ENCODE measurements at places on chromosomes 16 and 17.

DNA sequence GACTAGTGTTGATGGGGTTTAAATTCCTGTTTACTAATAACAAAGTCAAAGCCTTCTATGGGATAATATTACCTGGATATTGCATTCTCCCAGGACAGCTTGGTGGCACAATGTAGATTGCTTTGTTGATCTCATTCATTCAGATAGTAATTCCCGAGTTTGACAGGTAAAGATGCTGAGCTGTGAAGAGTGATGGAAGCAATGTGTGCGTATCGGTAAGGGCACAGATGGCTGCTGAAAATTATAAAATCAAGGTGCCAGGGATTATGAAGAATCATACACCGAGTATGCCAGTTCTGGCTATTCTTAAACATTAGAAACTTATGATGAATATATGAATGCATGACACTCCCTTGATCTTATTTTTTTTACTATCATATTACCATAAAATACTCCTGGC lies 100.6 kb upstream of the CNTNAP4 start:
- no peaks in the 10 kb centered on the region for H3K4me1 ChIP-seq
- DNase-seq: no peak
- no peak overlapping the region for H3K27ac ChIP-seq
- H3K36me3 ChIP-seq: no peaks in the 10 kb centered on the region

GRCh38 chr16:31107465-31107867 lies 720 bp upstream of the BCKDK start:
- H3K4me1 ChIP-seq: peaks cover 13% of the 10 kb centered on the region
- DNase-seq: no peak
- H3K27ac ChIP-seq: peak overlapping the region; percentile 53
- H3K4me3 ChIP-seq: peak overlapping the region; percentile 88

GRCh38 chr17:79457889-79458288 lies 153.0 kb downstream of the RBFOX3 start:
- peaks cover 79% of the 10 kb centered on the region for H3K27me3 ChIP-seq
- no peak overlapping the region for H3K27ac ChIP-seq
- no peak overlapping the region for H3K4me3 ChIP-seq
- no peak for DNase-seq

DNA sequence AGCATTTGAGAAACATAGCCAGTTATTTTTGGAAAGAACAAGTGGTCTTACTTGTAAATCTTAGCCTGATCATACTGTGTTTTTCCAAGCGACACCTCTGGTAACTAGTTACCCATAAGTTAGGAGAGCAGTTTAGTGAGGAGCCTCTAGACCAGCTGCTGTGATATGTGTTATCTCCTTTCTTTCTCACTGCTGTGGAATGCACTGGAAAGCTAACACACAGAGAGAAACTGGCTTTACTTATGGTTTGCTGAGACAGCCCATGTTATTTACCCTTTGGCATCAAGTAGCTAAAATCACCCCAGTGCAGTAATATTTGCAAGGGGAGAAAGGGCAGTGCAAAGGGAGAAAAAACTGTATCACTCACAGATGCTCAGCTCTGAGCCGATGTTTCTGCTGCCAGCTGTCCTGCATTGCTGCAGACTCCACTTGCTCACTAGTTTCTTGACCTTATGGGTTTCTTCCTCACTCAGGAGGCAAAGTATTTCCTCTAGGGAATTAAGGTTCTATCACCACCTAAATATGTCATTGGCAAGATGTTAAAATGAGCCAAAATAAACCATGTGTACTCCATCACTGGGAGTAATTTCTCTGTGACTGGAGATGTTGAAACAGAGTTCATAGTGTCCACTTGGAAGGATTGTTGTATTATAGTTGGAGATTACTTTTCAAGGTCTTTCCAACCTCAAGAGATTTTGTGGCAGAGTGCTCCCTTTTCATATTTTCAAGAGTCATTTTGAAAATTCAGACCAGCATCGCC lies 2.3 kb downstream of the RBFOX1 start:
- no peaks in the 10 kb centered on the region for H3K36me3 ChIP-seq
- no peak overlapping the region for H3K4me3 ChIP-seq
- no peaks in the 10 kb centered on the region for H3K4me1 ChIP-seq
- no peak overlapping the region for H3K27ac ChIP-seq
- no peaks in the 10 kb centered on the region for H3K27me3 ChIP-seq
- DNase-seq: no peak

- peaks cover 2% of the 10 kb centered on the region for H3K36me3 ChIP-seq
- H3K27me3 ChIP-seq: no peaks in the 10 kb centered on the region
- peaks cover 16% of the 10 kb centered on the region for H3K4me1 ChIP-seq
- peak; percentile 50 for DNase-seq
These were observed 161.1 kb upstream of the CACNG5 start for GRCh38 chr17:66673668-66674276.

DNA sequence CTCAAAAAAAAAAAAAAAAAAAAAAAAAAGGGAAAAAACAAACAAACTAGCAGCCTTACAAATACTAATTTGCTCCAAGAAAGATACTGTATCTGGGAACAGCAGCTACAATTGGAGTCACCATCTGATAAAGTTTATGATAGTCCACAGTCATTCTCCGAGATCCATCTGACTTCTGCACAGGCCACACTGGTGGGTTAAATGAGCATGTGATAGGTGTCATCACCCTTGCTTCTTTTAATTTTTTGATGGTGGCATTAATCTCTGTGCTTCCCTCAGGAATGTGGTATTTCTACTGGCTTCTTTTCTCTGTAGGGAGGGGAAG lies 49.6 kb downstream of the BCL7C start:
- no peak overlapping the region for H3K27ac ChIP-seq
- peaks cover 6% of the 10 kb centered on the region for H3K4me1 ChIP-seq
- H3K4me3 ChIP-seq: no peak overlapping the region
- H3K27me3 ChIP-seq: no peaks in the 10 kb centered on the region

DNA sequence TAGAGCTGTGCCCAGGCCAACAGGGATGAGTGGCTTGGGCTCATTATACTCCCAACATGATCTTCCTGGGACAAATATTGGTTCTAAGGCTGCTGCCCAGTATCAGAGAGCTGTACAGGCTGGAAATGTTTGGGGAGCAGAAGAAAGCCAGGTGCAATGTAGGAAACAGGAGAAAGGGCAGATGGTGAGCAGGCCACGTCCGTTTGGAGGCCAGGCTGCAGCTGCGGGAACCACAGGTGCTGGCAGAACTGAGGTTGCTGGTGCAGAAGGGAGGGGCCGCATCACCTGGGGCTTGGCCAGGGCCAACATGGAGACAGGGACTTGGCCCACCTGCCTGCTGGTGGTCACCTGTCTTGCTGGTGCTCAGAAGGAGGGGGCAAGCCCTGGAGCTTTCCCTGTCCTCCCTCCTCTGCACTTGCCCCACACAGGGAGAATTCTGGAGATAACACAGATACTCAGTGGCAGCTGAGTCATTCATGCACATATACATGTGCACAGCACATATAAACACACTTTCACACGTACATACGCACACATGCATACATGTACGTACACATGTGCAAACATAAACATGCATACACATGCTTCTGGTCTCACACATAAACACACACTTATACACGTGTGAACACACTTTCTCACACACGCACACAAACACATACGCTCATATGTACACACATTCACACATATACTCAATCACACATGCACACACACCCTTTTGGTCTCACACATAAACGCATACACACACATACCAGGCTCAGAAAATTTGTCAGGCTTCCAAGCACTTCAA lies 67.7 kb downstream of the WSCD1 start:
- no peaks in the 10 kb centered on the region for H3K4me1 ChIP-seq
- no peak overlapping the region for H3K27ac ChIP-seq
- peaks cover 52% of the 10 kb centered on the region for H3K27me3 ChIP-seq
- H3K4me3 ChIP-seq: no peak overlapping the region
- no peaks in the 10 kb centered on the region for H3K36me3 ChIP-seq
- DNase-seq: no peak

- H3K4me1 ChIP-seq: no peaks in the 10 kb centered on the region
- DNase-seq: no peak
- H3K4me3 ChIP-seq: no peak overlapping the region
- no peak overlapping the region for H3K27ac ChIP-seq
- peaks cover 6% of the 10 kb centered on the region for H3K36me3 ChIP-seq
These were observed 21.6 kb downstream of the RTN4RL1 start for GRCh38 chr17:2003525-2003924.

DNA sequence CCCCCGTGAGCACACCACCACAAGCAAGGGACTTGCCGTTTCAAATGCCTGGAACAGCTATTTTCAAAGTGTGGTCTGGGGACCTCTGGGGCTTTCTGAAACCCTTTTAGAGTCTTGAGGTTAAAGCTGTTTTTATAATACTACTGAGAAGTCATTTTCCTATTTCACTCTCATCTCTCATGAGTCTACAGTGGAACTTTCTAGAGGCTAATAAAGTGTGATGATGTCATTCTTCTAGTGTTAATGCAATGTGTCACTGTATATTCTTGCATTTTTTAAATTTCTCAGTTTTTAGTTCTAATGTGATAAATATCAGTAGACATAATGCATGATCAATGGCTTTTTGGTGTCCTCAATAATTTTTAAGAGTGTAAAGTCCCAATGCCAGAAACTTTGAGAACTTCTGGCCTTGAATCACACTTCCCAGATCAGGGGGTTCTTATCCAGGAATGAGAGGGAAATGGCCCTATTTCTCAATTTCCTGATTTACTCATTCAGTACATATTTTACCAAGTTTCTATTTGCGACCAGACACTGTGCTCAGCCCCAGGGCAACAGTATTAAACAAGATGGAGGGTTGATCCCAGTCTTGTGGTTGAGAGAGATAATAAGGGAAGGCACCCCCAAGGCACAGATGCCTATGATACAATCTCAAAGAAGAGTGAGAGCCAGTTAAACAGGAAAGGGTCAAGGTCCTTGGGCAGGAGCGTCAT lies 444.0 kb downstream of the HS3ST3B1 start:
- DNase-seq: no peak
- H3K27me3 ChIP-seq: peaks cover 20% of the 10 kb centered on the region
- no peak overlapping the region for H3K4me3 ChIP-seq
- H3K36me3 ChIP-seq: no peaks in the 10 kb centered on the region
- no peak overlapping the region for H3K27ac ChIP-seq
- H3K4me1 ChIP-seq: no peaks in the 10 kb centered on the region

- H3K36me3 ChIP-seq: no peaks in the 10 kb centered on the region
- H3K27me3 ChIP-seq: peaks cover 91% of the 10 kb centered on the region
- H3K4me3 ChIP-seq: no peak overlapping the region
- no peak overlapping the region for H3K27ac ChIP-seq
- no peak for DNase-seq
These were observed 56.5 kb downstream of the DNAH2 start for GRCh38 chr17:7774055-7774521.

- peaks cover 3% of the 10 kb centered on the region for H3K36me3 ChIP-seq
- H3K4me1 ChIP-seq: peaks cover 4% of the 10 kb centered on the region
These were observed 12.7 kb downstream of the TEX2 start for GRCh38 chr17:64250233-64250835.

GRCh38 chr16:7792346-7792745 lies 459.7 kb downstream of the RBFOX1 start:
- H3K4me3 ChIP-seq: no peak overlapping the region
- H3K4me1 ChIP-seq: no peaks in the 10 kb centered on the region
- H3K36me3 ChIP-seq: no peaks in the 10 kb centered on the region
- H3K27me3 ChIP-seq: no peaks in the 10 kb centered on the region
- no peak for DNase-seq

- no peak overlapping the region for H3K4me3 ChIP-seq
- peaks cover 18% of the 10 kb centered on the region for H3K36me3 ChIP-seq
- no peak for DNase-seq
- H3K27ac ChIP-seq: peak overlapping the region; percentile 87
- no peaks in the 10 kb centered on the region for H3K27me3 ChIP-seq
These were observed 132.4 kb upstream of the CHMP6 start for GRCh38 chr17:80859002-80859941.

DNA sequence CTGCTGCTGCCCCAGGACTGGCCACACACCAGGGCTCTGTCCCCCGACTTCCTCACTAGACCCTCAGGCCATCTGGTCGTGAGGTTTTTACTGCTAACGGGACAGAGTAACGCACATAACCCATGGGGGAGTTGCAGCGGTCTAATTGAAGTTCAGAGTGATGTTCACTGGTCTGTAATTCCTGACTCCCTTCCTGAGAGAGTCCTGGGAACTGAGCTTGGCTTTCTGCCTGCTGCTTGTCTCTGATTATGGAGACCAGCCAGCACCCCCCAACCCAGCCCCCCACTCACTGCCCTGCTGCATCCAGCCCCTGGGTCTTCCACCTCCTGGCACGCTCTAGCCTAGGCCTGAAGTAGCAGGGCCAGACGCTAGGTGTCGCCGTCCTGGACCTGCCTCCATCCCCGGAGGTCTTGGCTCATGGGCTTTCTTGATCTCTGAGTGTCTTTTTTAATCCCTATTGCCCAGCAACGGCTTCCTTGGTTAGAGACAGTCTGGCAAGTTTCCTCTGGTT lies 192.9 kb downstream of the CCDC182 start:
- H3K27me3 ChIP-seq: no peaks in the 10 kb centered on the region
- H3K4me1 ChIP-seq: peaks cover 22% of the 10 kb centered on the region
- H3K36me3 ChIP-seq: peaks cover 9% of the 10 kb centered on the region

GRCh38 chr16:65473699-65474098 lies 351.8 kb upstream of the CDH11 start:
- DNase-seq: no peak
- H3K27ac ChIP-seq: no peak overlapping the region
- H3K36me3 ChIP-seq: peaks cover 3% of the 10 kb centered on the region
- H3K4me1 ChIP-seq: no peaks in the 10 kb centered on the region
- H3K4me3 ChIP-seq: no peak overlapping the region

- peak overlapping the region; percentile 93 for H3K4me3 ChIP-seq
- H3K36me3 ChIP-seq: peaks cover 20% of the 10 kb centered on the region
- H3K4me1 ChIP-seq: peaks cover 26% of the 10 kb centered on the region
- no peaks in the 10 kb centered on the region for H3K27me3 ChIP-seq
- peak; percentile 49 for DNase-seq
- peak overlapping the region; percentile 97 for H3K27ac ChIP-seq
These were observed 481 bp downstream of the MYO19 start for GRCh38 chr17:36533935-36534839.

DNA sequence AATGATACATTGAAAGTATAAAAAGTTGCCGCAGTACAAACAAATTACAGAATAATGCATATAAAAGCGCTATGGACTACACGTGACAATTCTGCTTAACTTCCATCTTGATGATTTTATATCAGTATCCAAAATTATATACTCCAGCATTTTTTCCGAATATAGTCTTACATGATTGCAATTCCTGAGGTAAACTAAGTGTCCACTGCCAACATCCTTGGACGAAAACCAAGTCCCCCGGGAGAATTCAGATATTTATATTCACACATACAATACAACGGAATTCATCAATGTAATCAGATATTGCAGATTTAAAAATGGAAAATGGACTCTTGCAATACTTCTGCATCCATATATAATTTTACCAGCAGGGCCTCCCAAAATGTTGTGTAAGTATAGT lies 8.9 kb upstream of the MYH11 start:
- peaks cover 46% of the 10 kb centered on the region for H3K36me3 ChIP-seq
- no peak for DNase-seq
- no peaks in the 10 kb centered on the region for H3K4me1 ChIP-seq

- peak within 1 kb of the TSS; percentile 54 for H3K27ac ChIP-seq
- peak; percentile 23 for DNase-seq
- H3K36me3 ChIP-seq: peaks cover 4% of the 10 kb centered on the region
- peak within 1 kb of the TSS; percentile 82 for H3K4me3 ChIP-seq
- no peaks in the 10 kb centered on the region for H3K27me3 ChIP-seq
These were observed at the start of gene TLCD3A for GRCh38 chr17:732067-732901. TSS of gene TLCD3A (plus strand) at chr17:732596. CDS start at chr17:732648, 52 bp downstream.

GRCh38 chr16:12258861-12259645 lies 282.5 kb downstream of the SNX29 start:
- no peak for DNase-seq
- no peak overlapping the region for H3K4me3 ChIP-seq
- no peaks in the 10 kb centered on the region for H3K27me3 ChIP-seq
- H3K4me1 ChIP-seq: no peaks in the 10 kb centered on the region
- no peak overlapping the region for H3K27ac ChIP-seq

GRCh38 chr17:56796536-56796935 lies 37.2 kb downstream of the C17orf67 start:
- DNase-seq: no peak
- no peak overlapping the region for H3K27ac ChIP-seq
- no peaks in the 10 kb centered on the region for H3K4me1 ChIP-seq
- no peak overlapping the region for H3K4me3 ChIP-seq
- H3K36me3 ChIP-seq: peaks cover 12% of the 10 kb centered on the region
- no peaks in the 10 kb centered on the region for H3K27me3 ChIP-seq
